ENCODE measurements at places on chromosomes 3 and 15.

DNA sequence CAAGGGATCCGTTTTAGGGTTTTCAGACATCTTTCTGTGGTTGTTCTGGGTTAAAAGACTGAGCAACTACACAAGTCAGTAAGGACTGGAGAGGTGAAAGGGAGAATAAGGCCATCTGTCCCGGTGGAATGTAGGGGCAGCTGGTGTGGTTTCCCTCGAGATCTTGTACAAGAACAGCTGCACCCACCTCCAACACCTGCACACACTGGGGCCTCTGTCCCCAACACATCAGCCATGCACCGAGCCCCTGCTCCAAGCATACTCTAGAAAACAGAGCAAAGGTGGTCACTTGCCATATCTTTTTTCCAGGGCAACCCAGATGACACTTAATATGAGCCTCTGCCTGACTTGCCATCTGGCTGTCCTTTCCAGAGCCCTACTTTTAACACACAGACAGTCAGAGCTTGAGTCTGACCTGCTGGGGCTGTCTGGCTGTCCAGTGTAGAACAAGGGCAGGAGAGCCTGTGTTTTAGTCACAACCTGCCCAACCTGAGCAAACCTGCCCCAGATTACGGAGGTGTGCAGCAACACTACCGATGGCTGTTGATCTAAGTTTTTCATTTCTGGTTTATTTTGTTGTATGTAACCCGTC lies 12.2 kb downstream of the MAN2A2 start:
- DNase-seq: no peak

- no peak for DNase-seq
Observed at GRCh38 chr15:57692709-57693108, 13.8 kb upstream of the POLR2M start.

DNA sequence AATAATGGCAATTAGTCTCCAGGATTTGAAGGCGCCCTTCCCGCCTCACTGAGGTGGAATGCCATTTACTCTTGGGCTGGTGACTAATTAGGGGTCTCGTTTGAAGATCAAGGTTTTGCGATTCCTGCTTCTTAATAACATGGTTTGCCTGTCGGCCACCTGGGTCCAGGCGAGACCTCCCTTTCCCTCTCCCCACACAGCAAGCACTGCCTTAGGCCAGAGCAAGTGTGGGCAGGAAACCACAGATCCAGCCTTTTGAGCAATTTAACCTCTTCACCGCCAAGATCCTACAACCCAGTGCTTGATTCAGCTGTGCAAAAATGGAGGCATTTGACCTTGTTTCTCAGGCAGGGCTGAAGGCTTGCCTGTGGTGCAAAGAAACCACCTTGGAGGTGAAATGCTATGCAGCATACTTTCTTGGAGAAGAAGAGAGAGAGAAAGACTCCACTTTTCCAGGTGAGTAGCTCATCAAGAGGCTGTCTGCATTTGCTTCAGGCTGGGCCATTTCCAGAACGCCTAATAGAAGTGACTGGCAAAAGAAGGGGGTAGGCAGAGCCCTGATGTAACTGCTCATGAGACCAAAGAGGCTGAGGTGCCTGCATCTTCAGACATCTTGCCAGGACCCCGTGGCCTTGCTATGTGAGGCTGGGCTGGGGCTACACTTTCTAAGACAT lies 34.1 kb upstream of the WNT5A start:
- no peak for DNase-seq

GRCh38 chr3:59996056-59996455 lies 946.2 kb upstream of the CFAP20DC start:
- DNase-seq: no peak

All from GM06990 (cell line).